Midbrain (tissue), 1 donor: ENCODE measurements at places on chromosomes 6 and 20.
A peak's percentile ranks its signal among the peaks of the same experiment; 100 is the strongest.

DNA sequence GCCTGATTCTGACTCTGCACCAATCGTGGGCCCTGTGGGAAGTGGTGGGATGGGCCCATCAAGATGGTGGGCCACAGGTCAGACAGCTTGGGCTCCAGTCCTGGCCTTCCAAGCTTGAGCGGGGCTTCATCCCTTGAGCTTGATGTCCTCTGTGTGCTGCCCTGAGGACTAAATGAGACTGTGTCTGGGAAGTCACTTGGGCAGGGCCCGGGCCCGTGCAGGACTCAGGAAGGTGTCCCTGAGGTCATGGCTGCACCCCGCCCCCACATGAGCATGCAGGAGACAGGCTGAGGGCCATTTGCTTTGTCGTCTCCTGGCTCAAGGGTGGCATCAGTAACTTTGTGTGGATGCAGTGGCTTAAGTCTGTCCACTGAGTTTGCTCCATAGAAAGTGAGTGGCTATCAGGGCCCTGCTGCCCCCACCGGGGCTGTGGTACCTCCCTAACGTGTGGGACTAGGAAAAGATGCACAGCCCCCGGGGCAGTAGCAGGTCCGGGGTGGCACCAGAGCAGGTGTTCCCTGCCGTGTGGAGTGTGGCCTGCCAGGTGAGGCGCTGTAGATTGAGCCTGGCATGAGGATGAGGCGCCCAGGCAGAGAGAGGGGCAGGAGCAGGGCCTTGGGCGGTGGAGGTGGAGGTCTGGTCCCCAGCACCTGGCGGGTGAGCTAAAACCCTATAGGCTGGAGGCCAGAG, 298.6 kb downstream of the TAF4 start:
- no peak for DNase-seq

- DNase-seq = peak; percentile 74
Observed at GRCh38 chr6:3162565-3163247, 5.4 kb upstream of the TUBB2A start.

GRCh38 chr6:109389650-109390274, 7.5 kb upstream of the CD164 start:
- DNase-seq = no peak

DNA sequence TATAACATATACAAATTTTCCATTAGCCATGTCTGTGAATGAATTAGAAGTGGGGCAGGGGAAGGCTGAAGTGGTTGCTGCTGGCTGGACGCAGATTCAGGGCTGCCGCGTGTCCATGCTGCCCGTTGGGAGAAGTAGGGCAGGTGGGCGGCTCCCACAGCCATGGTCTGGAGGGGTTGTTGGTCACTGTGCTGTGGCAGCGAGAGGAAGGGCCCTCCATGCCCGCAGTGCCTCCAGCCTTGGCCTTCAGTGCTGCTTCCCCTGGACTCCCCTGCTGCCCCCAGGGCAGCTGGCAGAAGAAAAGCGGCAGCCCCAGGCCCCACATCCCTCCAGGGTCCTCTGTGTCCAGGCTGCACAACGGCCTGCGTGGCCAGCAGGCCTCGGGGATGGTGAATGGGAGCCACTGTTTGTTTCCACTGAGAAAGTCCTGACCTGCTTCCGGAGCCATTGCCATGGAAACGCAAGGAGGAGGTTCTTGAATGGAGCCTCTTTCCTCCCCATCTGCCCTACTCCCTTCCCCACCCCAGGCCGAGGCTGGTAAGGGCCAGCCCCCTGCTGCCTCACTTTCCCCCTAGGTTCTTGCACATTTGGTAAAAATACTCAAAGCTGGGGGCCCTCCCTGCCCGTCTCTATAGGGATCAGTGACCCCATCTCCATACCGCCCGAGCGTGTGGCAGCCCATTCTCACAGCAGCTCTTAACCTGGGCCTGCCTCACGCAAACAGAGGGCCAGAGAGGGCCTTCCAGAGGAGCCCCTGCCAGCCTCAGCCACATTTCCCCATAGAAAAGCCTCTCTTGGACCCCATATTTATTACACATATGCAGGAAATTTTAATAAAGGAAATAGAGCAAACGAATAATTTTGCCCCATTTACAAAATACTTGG, 113.3 kb downstream of the SASH1 start:
- DNase-seq = peak; percentile 86

DNA sequence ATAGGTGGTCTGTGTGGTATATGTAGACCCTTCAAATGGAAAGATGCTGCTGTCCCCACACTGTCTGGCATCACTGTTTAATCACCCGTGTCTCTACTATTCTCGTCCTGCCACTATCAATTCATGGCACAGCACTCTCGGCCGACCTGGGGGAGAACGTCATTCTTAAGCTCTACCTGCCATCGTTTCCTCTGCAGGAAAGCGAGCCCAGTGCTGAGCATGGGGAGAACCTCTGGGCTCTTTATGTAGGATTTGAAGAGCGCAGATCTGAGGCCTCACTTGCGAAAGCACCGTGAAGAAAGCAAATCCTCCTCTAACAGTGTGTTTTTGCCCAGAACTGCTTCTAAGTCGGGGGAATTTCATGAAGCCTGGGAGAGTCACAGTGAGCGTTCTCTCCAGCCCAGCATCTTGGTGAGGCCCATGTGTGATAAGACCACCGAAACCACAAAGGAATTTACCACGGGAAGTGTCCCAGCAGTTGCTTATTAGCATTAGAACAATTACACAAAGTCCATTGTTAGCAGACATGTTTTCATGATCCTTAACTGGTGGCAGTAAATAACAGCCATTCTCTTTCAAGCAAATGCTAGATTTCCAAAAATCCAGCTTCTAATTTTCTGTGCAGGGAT, 124.3 kb downstream of the SCML4 start:
- no peak for DNase-seq

DNA sequence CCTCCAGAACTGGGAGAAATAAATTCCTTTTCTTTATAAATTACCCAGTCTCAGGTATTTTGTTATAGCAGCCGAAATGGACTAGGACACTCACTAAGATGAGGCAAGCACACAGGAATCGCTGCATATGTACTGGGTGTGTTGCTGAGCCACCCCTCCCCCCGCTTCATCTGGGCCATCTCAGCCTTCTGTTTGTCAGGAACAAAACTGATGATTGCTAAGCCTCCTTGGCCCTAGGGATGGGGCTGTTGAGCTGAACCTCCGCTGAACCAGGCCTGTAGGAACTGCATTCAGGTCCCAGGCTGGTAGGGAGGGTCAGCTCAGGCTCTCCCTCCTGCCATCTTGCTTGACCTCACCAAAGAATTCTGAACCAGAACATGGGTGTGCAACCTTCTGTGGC, 108.6 kb downstream of the MAP3K7 start:
- no peak for DNase-seq

GRCh38 chr6:149751239-149751638, 1.7 kb downstream of the PCMT1 start:
- DNase-seq = no peak

GRCh38 chr20:645318-646106, 7.5 kb downstream of the SRXN1 start:
- peak; percentile 71 for DNase-seq

DNA sequence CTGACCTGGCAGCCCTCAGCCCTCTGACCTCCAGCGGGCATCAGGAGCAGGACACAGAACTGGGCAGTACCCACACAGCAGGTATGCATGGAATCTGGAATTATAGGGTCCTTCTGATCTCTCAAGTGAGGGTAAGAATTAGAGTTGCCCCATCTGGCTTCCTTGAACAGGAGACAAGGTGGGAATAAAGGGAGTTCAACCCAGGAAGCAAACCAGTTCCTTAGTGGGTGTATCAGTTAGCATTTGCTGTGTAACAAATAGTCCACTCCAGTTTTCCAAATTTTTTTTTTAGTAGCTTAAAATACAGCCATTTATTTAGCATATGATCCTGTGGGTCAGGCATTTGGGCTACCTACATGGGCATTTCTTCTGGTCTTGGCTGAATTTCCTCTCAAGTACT, 15.7 kb downstream of the MAVS start:
- DNase-seq = no peak

GRCh38 chr6:54813892-54814291, 32.7 kb upstream of the FAM83B start:
- no peak for DNase-seq

- no peak for DNase-seq
Observed at GRCh38 chr20:39850821-39851330, 838.2 kb downstream of the MAFB start.

GRCh38 chr6:49070411-49070810, 392.6 kb downstream of the MMUT start:
- no peak for DNase-seq

- DNase-seq = no peak
Observed at GRCh38 chr20:37346535-37347346, 801 bp downstream of the SRC start.

GRCh38 chr20:20409331-20409730, 41.4 kb downstream of the INSM1 start:
- no peak for DNase-seq
